ENCODE measurements at places on chromosomes 13 and 19.
A peak's percentile ranks its signal among the peaks of the same experiment; 100 is the strongest.

DNA sequence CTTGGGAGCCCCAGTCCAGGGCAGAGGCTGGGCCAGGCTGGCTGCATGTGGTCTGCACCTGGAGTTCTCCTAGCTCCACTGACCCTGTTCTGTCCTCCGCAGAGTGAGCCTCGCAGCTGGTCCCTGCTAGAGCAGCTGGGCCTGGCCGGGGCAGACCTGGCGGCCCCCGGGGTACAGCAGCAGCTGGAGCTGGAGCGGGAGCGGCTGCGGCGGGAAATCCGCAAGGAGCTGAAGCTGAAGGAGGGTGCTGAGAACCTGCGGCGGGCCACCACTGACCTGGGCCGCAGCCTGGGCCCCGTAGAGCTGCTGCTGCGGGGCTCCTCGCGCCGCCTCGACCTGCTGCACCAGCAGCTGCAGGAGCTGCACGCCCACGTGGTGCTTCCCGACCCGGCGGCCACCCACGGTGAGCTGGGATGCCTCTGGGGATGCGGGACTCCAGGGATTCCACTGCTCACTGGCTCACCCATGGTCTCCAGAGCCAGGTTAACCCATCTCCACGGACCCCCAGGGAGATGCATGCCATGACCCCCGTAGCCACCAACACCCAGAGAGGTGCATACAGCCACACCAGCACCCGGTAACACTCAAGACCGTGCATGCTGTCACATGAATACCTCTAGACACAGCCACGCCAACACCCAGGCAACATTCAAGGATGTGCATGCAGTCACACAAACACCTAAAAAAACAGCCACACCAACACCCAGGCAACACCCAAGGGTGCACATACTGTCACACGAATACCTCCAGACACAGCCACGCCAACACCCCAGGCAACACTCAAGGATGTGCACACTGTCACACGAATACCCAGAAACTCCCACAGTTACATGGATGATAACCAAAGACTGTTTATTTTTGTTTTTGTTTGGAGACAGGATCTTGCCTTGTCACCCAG, 8.2 kb downstream of the PKN1 start:
- DNase-seq = no peak

- DNase-seq = no peak
Measured at GRCh38 chr19:30168760-30169159, 203.4 kb upstream of the ZNF536 start.

GRCh38 chr13:95703576-95703975, 26.6 kb downstream of the DNAJC3 start:
- no peak for DNase-seq

DNA sequence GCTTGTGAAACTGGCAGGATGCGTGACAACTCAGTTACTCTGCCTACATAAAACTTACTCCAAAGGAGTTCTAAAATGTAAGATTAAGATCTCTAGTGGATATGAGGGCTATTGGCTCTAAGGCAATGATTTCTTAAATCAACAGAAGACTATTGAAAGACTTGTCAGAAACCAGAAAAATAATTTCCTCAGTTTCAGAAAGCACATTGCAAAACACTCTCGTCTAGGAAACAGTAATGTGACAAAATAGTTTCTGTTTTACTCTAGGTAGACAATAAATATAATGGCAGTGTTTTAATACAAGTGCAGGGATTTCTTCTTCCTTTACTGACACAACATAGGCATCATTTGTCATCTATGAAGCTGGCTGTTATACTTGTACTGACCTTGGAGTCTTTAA, 230.1 kb downstream of the KCTD12 start:
- no peak for DNase-seq

DNA sequence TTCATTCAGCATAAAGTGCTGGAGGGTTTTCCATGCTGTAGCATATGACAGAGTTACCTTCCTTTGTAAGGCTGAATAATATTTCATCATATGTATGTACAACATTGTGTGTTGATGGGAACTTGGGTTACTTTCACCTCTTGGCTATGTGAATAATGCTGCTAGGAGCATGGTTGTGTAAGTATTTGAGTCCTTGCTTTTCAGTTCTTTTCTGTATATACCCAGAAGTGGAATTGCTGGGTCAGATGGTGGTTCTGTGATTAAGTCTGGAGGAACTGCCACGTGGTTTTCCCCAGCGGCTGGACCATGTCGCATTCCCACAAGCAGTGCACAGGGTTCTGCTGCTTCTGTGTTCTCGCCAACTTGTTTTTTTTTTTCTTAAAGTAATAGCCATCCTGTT, 101.2 kb upstream of the TEX29 start:
- DNase-seq = no peak

- no peak for DNase-seq
Measured at GRCh38 chr19:295687-296370, 4.6 kb upstream of the PLPP2 start.

DNA sequence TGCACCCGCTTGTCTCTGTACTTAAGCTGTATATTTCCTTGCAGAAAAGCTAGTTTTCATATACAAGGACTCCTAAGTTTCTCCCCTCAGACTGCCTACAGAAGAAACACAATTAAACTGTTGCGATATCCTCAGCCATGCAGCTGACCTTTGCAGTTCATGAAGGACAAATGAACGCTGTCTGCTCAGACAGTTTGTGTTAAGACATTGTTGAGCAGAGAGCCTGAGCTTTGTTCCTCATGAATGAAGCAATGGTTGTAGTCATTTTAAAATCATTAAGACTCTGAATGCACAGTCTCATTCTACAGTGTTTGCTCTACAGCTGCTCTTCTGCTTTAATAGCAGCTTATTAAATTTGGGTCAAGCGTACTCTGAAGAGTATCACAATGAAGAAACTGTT, 23.2 kb upstream of the MAB21L1 start:
- DNase-seq = no peak

- no peak for DNase-seq
Measured at GRCh38 chr13:74111901-74112824, 22.0 kb downstream of the KLF12 start.

- no peak for DNase-seq
Measured at GRCh38 chr19:32866061-32866460, 3.5 kb downstream of the SLC7A9 start.

- DNase-seq = no peak
Measured at GRCh38 chr19:45809643-45810159, 5.4 kb downstream of the RSPH6A start.

- no peak for DNase-seq
Measured at GRCh38 chr19:19406878-19407632, 1.6 kb downstream of the GATAD2A start.

GRCh38 chr19:40995355-40995754, 4.3 kb downstream of the CYP2B6 start:
- no peak for DNase-seq

GRCh38 chr19:33606556-33606955, 15.2 kb upstream of the CHST8 start:
- DNase-seq = no peak

DNA sequence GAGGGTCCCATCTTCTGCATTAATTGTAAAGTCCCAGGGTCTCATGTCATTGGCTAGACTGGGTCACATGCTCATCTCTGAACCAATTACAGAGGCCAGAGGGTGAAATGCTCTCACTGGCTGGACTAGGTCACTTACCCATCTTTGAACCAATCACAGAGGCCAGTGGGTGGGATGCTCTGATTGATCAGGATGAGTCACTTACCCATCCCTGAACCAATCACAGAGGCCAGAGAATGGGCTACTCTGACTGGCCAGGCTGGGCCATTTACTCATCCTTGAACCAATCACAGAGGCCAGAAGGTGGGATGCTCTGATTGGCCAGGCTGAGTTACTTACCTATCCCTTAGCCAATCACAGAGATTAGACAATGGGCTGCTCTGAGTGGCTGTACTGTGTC, 5.3 kb downstream of the MISP start:
- DNase-seq = no peak

DNA sequence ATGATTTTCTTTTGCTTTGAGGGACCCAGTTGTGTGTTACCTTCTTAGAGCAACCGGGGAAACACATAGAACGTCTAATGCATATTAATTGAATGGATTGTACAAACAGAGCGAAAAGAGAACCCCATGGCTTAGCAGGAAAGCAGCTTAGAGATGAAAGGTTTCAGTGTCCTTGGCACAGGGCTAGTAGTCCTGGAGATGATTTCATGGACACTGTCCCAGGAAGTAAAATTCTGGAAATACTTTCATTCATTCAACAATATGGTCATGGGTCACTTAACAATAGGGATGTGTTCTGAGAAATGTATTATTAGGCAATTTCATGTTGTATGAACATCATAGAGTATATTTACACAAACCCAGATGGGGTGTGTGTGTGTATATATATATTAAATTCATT, 9.7 kb upstream of the FUT2 start:
- DNase-seq = no peak

DNA sequence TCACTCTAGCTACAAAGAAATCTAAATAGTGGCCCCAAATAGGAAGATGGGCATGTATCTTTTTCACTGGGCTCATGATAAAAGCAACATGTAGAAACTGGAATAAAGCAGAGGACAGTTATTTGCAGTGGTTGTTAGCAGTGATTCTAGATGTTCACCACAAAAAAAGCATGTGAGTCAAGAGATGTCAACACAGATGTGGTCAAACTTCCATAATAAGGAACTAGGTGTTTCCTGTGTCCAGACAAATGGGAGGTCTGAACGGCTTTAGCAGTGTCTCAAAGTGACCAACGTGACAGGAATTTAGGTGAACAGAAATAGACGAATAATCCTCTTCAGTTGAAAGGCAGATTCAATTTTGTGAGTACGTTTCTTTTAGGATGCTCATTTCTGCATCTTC, 162.7 kb downstream of the TBC1D4 start:
- no peak for DNase-seq

GRCh38 chr19:17680230-17680722, 7.9 kb downstream of the UNC13A start:
- DNase-seq = peak; percentile 27

DNA sequence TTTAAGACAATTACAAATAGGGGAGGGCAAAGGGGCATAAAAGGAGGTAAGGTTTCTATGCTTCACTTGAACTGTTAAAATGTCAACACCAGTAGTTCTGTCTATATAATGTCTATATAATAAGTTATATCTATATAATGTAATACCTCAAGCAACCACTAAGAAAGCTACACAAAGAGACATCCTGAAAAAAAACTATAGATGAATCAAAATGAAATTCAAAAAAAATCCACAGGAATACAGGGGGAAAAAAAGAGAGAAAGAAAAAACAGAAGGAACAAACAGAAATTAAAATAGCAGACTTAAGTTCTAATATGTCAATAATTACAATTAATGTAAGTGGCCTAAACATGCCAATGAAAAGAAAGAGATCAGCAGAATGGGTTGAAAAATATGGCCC, 186.0 kb downstream of the KCTD15 start:
- DNase-seq = no peak

DNA sequence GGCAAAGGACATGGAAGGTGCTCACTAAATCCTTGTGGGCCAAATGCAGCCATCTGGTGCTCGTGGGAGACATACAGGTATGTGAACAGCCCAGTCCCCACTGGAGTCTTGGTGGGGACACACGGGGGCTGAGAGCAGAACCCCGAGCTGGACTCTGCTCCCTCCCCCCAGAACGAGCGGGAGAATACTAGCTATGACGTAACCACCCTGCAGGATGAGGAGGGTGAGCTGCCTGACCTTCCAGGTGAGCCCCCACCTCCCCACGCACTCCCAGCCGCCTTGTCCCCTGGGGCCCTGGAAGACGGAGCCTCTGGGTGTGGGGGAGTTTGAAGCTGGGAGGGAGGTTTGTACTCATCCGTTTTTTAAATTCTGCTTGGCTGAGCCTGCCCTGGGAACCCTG, 13.5 kb upstream of the EBI3 start:
- DNase-seq = no peak

DNA sequence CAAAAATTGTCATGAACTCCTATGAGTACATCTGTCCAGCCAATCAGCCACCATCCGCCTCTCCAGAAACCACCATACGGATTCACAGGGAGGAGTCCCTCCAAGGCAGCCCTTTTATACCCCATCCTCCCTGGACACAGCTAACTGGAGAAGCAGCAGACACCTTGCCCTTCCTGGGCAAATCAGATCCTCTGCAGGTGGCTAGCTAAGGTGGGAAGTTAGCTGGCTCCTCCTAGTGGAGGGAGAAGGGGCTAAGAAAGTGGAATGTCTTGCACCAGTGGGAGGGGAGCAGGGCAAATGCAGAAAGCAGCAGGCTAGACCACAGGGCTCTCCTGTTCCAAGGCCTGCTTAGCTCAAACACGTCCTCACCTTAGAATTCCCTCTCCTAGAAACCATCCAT, 46.2 kb upstream of the UQCRFS1 start:
- DNase-seq = no peak

DNA sequence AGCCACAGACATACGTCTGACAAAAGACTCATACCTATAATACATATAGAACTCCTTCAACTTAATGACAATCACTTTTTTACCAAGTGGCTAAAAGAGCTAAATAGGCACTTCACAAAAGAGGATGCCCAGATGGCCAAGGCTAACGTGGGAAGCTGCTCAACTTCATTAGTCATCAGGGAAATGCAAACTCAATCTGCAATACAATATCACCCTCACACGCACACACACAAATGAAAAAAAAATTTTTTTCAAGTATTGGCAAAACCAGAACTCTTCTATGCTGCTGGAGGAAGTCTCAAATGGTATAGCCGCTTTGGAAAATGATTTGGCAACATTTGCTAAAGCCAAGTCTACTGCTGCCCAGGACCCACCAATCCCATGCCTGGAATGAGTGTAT, 14.6 kb upstream of the DNMT1 start:
- no peak for DNase-seq

- DNase-seq = no peak
Measured at GRCh38 chr13:49409008-49409407, 34.9 kb downstream of the CAB39L start.

GRCh38 chr13:65679240-65679639, 1550.9 kb downstream of the PCDH9 start:
- no peak for DNase-seq

GRCh38 chr13:35866801-35867200, 264.4 kb downstream of the DCLK1 start:
- no peak for DNase-seq

DNA sequence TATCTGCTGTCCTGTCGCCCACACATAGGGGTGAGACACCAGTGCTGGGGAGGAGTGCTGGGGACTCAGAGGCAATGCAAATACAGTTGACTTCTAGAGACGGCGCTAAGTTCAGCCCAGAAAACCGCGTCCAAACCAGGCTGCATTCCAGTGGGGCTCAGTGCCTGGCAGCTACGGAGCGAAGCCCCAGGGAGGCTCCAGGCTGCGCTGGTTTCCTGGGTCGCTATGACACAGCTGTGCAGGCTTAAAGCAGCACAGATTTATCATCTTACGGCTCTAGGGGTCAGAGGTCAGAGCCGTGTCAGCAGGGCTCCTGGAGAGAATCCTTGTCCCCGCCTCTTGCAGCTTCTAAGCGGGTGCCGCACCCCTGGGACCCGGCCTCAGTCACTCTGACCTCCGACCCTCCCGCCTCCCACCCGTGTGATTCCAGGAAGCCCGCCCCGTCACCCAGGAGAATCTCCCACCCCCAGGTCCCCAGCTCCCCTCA, 61.6 kb downstream of the ANKRD10 start:
- no peak for DNase-seq

- no peak for DNase-seq
Measured at GRCh38 chr19:18137657-18138339, 15.2 kb upstream of the PIK3R2 start.
